Endothelial cell (in vitro differentiated cells): ENCODE measurements at places on chromosomes 2 and 18.

GRCh38 chr2:55779459-55780421 lies 86.1 kb upstream of the PNPT1 start:
- DNase-seq: no peak

DNA sequence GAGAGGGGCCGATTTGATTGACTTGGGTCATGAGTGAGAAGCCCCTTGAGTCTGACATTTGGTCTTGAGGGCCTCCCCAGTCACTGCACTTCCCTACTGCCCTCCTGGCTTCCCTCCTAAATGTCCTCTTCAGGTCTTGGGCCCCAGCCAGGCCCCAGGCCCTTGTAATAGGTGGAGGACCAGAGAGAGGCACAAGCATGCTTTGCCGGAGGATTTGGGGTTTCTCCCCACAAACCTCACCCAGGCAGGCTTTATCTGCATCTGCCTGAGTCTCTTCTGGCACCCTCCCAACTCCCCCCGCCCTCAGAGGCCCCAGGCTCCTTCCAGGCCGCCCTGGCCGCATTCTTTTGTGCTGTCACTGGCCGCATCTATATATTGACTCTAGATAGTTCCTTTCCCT lies 270.7 kb downstream of the HAUS1 start:
- no peak for DNase-seq

- no peak for DNase-seq
Observed at GRCh38 chr2:191374366-191374765, 129.2 kb downstream of the MYO1B start.

DNA sequence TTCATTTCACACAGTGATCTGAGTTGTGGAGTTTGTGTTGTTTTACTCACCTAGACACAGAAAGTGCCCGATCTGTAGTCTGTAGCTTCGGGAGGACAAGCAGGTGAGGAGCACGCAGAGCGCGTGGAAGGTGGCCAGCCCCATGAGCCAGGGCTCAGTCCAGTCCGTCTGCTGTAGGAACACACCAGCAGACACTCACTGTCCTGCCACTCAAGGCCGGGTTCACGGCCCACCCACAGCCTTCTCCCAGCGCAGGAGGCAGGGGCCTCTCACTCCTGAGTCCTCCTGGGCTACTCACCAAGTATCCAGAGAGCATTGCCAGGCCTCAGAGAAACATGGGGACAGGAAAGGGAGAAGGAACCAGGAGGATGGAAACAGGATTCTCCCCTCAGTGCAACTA lies 1.7 kb downstream of the TMEM18 start:
- no peak for DNase-seq

GRCh38 chr2:43724728-43725526 lies 48.7 kb upstream of the C1GALT1C1L start:
- no peak for DNase-seq

GRCh38 chr18:32438173-32438572 lies 32.5 kb downstream of the GAREM1 start:
- no peak for DNase-seq

GRCh38 chr2:74008761-74009395 lies 24.2 kb downstream of the TET3 start:
- no peak for DNase-seq

GRCh38 chr2:84231478-84231877 lies 227.6 kb downstream of the SUCLG1 start:
- DNase-seq: no peak

- no peak for DNase-seq
Observed at GRCh38 chr2:139353874-139354273, 573.7 kb upstream of the NXPH2 start.

DNA sequence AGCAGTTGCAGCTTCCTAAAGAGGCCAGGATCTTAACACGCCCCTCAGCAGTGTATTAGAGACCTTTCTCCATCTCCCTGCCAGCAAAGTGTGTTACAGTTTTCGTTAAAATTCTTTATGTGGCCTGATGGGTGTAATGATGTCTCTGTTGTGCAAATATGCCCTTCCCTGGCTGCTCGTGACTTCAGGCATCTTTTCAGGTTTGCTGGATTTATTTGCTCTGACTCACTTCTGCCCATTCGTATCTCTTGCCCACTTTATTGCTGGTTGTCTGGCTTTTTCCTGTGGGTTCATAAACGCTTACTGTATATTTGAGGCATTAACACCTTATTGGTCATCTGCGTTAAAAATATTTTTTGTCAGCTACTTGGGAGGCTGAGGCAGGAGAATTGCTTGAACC lies 134.5 kb downstream of the ASB1 start:
- no peak for DNase-seq

GRCh38 chr2:207258263-207258991 lies 92.7 kb upstream of the KLF7 start:
- DNase-seq: no peak

DNA sequence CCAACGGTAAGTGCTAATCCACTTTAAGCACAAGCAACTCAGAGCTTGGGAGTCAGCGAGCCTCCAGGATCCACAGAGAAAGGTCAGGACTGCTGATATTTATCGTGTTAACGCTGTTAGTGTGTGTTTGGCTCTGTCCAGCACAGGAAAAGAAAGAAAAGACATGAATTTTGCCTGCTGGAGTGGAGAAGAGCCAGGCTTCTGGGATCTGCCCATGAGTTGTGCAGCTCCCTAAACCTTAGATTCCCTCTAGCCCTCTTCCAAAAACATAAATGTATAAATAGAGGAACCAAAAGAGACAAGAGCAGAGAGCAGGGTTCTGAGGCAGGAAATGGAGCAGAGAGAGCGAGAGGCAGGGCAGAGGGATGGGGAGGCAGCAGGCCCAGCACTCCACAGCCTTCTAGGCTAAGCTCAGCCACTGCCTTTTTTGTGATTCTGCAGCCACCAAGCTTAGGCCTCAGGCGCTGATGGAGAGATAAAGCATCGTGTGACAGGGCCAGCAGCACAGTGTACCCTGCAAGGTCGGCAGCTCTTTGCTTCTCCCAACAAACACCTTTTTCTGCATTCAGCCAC lies 14.5 kb upstream of the MAT2A start:
- no peak for DNase-seq

DNA sequence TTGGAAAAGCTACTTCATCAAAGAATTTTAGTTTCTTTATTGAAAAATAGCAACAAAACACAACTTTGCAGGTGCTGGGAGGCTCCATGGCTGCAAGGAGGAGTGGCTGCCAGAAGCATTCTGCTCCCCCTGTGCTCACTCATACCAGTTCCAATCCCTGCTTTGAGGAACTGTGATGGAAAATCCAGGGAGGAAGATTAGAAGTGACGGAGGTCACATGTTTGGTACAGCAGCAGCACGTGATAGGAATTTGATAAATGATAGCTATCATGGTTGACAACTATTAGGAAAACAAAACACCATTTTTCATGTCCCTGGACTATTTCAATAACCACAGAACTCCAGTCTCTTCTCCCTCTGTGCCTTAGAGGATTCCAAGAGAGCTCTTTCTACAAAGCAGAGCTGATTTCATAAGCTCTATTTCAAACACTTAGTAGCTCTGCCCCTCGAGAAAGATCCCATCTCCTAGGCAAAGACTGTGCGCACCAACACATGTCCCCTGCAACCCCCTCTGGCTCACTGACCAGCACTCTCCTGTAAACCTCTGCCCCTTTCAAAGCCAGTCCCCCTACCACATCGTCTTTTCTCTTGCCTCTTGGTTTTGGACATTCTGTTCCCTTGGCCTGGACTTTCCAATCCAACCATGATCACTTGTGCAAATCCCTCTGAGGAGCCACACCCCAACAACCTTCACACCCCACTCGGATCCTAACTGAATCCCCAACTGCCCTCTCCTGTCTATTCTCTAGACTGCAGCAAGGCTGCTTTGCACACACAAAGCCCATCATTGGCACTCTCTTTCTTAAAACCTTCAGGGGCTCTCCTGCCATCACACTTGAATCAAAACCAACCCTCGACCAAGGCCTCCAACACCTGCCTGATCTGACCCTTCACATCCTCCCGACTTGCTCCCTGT lies 352.4 kb upstream of the PKDCC start:
- no peak for DNase-seq

DNA sequence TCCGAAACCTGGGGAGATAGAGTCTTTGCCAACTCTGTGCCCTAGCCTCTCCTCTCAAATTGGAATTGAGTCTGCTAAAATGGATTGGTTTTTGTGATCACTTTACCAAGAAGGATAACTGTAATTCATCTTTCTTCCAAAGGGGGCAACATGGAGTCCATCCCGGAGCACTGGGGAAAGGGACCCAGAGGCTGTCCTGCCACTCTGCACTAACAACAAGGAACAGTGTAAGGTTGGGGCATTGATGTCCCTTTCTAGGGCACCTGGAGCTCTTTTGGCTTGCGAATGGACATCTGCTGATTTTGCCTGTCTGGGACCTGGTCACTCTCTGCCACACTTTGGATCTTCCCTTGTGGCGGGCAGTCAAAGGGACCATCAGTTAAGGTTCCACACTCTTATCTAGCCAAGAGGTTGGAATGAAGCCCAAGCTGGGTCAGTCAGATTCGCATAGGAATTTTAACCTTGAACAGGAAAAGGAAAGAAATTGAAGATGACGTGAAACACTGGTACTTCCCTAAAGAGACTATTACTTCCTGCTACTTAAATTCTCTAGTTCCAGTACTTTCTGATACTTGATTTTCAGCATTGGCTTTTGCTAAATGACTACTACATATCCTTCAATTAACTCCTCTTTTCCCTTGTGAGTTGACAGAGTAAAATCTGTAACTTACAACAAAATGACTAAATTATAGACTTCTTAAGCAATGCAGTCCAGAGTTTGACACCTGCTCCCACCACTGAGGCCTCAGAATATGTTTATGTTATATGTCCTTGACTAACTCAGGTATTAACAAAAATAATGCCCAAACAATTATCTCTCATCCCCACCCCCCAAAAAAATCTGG lies 64.7 kb upstream of the KLF7 start:
- peak; percentile 11 for DNase-seq
